Tracheal epithelial cell (primary cell): ENCODE measurements at places on chromosomes 7 and 10. TPM values are rescaled to one million over a fixed set of nuclear protein-coding genes. Genes with fewer than 3 reads are reported as not detected.

The PDE6C gene
- not detected in 2 replicates for total RNA-seq

The C10orf143 gene
- 0.48 TPM in 1 of 2 replicates, not detected in the other for total RNA-seq

The UNCX gene
- not detected in 2 replicates for total RNA-seq

The SNCG gene
- 2.2 and 22.0 TPM in 2 replicates for total RNA-seq

The CHPF2 gene
- 32.8 and 47.0 TPM in 2 replicates for total RNA-seq

The BTBD16 gene
- not detected in 2 replicates for total RNA-seq

The SFTPA1 gene
- total RNA-seq, result not detected in 2 replicates

The ANLN gene
- 2.3 and 8.2 TPM in 2 replicates for total RNA-seq

The CNPY1 gene
- total RNA-seq, result not detected in 2 replicates

The PPP1R17 gene
- not detected in 2 replicates for total RNA-seq

The SH2D4B gene
- under 0.01 TPM in 1 of 2 replicates, not detected in the other for total RNA-seq

The TMEM229A gene
- total RNA-seq, result not detected in 2 replicates
